ENCODE measurements at places on chromosomes 1 and 21.
A peak's percentile ranks its signal among the peaks of the same experiment; 100 is the strongest.

GRCh38 chr1:162500805-162501204 lies 3.2 kb downstream of the UHMK1 start:
- DNase-seq: no peak

DNA sequence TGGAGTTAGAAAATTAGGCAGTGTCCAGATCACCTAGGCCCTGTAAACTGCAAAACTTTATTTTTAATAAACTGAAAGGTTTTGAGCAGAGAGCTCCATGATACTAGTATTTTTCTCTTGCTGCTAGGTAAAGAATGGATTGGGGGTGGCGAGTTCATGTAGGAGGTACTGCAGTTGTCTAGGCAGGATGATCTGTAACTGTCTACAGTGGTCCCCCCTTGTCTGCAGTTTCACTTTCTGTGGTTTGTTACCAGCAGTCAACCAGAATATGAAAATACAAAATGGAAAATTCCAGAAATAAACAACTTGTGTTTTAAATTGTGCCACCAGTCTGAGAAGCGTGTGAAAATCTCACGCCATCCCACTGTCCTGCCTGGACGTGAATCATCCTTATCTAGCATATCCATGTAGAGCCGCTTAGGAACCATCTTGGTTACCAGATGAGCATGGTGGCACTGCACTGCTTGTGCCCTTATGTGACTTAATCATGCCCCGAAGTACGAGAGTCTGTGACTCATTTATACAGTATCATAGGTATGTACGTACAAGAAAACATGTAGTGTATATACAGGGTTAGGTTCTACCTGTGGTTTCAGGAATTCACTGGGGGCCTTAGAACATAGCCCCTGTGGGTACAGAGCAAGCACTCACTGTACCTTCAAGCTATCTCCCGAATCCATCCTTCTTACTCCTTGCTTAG lies 94.2 kb downstream of the AHCTF1 start:
- DNase-seq: no peak

GRCh38 chr1:15258833-15259621 lies 12.0 kb downstream of the FHAD1 start:
- peak; percentile 73 for DNase-seq

DNA sequence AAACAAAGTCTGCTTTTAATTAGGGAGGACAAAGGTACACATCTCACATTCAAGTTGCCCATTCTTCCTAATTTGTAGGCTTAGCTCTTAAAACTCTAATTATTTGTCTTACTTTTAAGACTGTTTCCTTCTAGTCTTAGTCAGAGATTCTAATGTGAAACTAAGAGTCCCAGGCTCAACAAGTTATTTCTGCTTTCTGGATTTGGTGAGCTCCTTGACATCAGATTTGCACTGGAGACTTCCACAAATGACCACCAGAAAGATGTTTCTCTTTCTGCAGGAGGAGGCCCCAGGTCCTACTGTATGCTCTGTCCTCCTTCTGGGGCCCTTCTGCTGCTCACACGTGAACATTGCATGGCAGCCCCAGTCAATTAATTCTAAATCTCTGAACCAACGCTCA lies 194.2 kb upstream of the JUN start:
- peak; percentile 73 for DNase-seq
